ENCODE measurements at places on chromosomes 13 and 19.
A peak's percentile ranks its signal among the peaks of the same experiment; 100 is the strongest.

DNA sequence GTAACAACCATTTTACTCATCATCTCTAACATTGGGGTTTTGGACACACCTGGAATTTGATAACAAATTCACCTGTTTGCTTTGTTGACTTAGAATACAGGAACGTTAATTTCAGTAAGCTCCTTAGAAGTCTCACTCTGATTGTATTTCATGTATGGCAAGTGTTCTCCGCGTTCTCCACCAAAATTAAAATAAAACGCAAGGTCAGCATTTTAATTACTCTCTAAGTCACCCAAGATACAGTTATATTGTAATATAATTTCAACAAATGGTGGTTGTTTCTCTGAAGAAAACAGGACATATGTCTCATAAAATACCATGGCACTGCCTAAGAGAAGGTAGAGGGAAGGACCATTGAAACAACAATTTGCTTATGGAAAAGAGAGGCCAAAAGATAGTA is 742.1 kb downstream of the LIG4 start:
- no peak for DNase-seq

DNA sequence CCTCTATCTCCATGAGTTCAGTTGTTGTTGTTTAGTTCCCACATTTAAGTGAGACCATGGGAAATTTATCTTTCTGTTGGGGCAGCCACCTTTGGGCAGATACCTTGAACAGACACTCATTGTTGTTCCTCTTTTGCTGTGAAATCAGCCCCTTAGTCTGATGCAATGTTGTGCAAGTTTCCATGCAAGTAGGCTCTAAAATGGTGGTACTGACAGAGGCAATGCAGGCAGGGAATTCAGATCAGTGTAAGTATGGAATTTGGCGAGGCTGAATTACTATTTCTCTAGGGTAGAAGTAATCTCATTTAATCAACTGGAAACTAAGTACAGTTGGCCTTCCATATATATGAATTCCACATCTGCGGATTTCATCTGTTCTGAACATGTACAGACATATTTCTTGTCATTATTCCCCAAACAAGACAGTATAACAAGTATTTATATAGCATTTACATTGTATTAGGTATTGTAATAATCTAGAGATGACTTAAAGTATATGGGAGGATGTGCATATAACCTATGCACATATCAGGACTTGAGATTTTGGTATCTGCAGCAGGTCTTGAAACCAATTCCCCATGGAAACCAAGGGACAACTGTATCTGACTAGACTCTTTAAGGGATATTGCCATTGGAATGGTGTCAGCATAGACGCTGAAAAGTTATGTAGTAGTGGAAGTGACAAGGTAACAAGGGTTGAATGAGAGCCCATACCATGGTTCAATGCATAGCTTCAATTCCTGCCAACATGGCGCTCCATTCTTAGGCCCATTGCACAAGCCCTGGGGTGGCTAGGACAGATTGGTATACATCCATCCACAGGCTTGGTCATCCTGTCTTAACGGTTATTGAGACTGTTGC is 281.5 kb upstream of the HTR2A start:
- no peak for DNase-seq

GRCh38 chr19:16519230-16519687 is 23.0 kb downstream of the CHERP start:
- no peak for DNase-seq

DNA sequence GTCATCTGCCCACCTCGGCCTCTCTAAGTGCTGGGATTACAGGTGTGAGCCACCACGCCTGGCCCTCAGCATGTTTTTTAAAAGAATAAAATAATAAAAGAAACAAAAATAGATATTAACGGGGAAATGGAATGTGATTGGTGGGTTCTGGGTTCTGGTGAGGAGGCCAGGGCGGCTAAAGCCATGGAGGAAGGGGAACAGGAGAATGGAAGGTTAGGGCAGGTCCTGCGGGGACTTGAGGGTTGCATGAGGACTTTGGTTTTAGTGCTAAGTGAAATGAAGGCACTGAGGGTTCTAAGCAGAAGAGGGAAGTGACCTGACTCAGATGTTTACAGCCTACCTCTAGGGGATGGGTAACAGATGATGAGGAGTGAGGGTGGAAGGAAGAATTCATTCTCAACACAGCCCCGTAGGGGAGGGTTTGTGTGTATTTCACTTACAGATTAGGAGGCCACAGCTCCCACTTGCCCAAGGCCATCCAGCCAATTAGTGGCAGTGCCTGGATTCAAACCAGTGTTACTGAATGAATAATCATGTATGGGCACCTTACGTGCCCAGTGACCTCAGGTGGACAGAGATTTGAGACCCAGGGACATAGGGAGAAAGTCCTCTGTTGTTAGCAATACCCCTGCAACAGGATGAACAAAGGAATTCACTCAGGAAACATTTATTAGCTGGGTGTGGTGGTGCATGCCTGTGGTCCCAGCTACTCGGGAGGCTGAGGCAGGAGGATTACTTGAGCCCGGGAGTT is 6.7 kb upstream of the MRPL4 start:
- no peak for DNase-seq

GRCh38 chr13:101382086-101382485 is 34.2 kb downstream of the NALCN start:
- DNase-seq, result no peak

- DNase-seq, result no peak
Observed at GRCh38 chr13:28338006-28338574, 156.8 kb downstream of the FLT1 start.

DNA sequence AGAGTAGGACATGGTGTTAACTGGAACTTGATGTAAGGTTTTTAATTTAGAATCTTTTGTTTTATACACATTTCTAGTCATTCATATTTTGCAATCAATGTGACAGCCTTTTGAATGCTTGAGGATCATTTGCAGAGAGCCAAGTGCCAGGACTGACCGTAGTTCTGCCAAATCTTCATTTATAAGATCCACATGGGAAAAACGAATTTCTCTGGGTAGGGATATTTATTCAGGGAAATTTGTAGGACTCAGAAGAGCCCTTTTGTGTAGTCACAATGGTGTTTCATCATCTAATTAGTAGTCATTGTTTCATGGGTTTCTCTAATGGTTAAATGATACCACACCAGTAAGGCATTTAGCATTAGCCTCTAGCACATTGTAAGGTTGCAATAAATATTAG is 161.1 kb downstream of the LMO7 start:
- no peak for DNase-seq

DNA sequence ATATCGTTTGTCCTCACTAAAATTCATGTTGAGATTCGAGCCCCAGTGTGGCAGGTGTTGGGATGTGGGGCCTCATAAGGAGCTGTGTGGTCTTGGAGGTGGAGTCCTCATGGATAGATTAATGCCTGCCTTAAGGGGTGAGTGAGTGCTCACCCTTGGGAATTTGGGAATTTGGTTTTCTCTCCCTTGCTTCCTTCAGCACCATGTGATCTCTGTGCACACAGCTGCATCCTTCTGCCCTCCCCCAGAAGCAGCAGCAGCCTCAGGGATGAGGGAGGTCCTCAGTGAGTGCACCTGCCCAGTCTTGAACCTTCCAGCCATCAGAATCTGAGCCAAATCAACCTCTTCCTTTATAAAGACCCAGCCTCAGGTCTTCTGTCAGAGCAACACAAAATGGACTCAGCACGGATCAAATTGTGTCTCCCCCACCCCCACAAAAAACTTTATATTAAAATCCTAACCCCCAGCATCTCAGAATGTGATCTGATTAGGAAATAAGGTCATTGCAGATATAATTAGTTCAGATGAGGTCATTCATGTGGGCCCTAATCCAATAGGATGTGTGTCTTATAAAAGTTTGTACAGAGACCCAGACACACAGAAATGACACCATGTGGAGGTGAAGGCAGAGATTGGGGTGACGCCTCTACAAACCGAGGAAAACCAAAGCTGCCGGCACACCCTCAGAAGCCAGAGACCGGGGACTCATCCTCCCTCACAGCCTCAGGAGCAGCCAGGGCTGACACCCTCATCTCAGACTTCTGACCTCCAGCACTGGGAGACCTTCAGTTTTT is 12.9 kb downstream of the CYTH2 start:
- no peak for DNase-seq

DNA sequence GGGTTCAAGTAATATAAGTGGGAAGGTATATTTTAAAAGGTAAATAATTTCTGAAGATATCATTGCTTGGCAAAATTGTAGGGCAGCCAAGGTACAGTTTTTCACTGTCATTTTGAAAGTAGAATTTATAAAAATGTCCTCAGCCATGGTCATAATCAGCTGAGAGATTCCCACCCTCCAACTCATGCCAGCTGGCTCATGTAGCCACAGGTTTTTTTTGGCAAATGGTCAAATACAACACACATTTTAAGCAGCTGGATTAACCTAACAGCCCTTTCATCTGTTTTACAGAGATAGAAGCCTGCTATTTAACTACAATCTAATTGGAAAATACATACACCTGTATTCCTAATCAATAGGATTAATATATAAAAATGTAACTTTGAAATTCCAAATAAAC is 619.2 kb upstream of the SGCG start:
- peak; percentile 77 for DNase-seq

GRCh38 chr19:34925278-34925855 is 1.3 kb upstream of the ZNF30 start:
- no peak for DNase-seq

GRCh38 chr19:7899751-7900378 is 3.8 kb upstream of the MAP2K7 start:
- no peak for DNase-seq

GRCh38 chr13:80339912-80340650 is 845 bp downstream of the SPRY2 start:
- peak; percentile 71 for DNase-seq

GRCh38 chr13:112940236-112940635 is 28.8 kb upstream of the MCF2L start:
- peak; percentile 54 for DNase-seq

DNA sequence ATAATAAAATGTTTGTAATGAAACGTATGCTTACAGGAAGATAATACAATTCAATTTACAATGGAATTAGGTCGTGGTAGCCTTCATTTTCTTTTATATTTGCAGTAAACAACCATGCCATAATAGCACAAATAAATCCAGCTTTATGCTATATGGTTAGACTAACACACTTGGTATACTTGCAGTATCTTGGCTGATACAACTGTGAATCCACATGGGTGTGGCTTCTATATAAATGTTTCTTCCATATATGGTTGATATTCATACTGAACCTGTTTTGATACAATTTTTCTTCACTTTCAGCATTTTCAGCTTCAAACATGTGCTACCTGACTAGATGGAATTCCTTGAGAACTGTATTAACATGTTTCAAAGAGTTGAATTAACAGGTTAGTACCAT is 20.4 kb upstream of the SPRY2 start:
- DNase-seq, result no peak

- DNase-seq, result no peak
Observed at GRCh38 chr19:3963458-3964255, 7.2 kb downstream of the DAPK3 start.

DNA sequence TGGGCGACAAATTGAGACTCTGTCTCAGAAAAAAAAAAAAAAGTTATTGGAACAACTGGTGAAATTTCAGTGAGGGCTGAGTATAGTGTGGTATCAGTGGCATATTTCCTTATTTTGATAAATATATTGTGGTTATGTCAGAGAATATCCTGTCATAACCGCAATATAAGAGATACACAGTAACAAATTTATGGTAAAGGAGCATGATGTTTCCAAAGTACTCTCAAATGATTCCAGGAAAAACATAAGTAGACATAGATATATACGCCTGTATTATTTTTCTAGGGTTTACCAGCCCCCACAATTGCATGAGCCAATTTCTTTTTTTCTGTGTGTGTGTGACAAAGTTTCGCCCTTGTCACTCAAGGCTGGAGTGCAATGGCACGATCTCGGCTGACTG is 5.7 kb upstream of the C5AR1 start:
- no peak for DNase-seq

GRCh38 chr13:46170268-46170667 is 11.7 kb downstream of the LCP1 start:
- DNase-seq, result no peak

DNA sequence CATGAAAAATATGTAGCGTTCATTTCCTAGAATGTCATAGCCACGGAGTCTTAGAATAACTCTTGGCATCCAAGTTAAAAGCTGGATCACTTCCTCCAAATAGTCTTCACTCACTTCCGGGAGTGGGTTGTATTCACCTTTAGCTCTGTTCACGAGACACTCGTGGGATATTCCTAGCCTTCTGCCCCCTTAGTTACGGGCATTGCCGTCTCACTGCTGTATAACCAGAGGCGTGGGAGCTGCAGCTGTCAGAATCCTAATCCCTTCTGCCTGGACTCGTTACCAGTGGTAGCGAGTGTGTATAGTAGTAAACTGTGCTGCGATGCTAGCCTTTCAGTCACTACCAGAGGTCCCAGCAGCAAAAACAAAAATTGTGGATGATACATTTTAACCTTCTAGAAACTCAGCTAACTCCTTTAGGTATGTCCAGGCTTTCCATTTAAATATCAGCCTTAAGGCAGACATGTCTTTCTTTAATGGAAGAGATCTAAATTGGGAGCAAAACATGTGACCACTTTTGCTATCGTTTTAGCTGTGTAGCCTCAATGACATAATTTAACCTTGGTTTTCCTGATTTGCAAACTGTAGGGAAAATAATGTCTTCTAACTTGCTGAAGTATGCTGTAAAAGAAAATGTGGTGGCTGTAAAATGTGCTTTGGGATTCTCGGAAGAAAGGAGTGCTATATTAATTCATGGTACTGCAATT is 34.1 kb downstream of the ERCC5 start:
- DNase-seq, result no peak

DNA sequence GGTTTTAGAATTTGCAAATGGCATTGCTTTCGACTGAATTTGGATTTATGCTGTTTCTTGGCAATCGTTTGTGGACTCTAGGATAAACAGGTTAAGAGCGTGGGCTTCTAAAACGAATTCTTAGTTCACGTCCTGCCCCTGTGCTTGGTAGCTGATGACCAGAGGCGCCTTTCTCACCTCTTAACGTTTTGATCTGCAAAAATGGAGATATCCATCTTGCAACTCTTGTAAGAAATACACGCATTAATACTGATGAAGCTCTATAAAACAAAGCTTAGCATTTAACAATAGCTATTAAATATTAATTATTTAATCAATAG is 580 bp upstream of the KATNAL1 start:
- DNase-seq, result no peak

DNA sequence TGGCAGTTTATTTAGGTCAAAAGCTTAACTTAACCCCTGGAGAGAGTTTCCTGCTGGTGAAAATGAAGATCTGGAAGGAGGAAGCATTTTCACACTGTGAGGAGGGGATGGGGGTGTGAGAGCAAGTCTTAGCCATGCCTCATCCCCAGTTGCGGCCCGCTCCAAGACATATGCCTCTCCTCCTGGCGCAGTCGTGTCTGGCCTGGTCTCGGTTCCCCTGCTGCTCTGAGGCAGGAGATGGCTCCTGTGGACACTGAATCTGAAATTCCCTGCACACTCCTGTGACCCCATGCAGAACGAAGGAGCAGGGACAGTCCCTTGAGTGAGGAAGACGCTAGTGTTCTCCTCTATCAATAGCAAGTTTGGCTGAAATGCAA is 360 bp upstream of the ZNF69 start:
- DNase-seq, result no peak

DNA sequence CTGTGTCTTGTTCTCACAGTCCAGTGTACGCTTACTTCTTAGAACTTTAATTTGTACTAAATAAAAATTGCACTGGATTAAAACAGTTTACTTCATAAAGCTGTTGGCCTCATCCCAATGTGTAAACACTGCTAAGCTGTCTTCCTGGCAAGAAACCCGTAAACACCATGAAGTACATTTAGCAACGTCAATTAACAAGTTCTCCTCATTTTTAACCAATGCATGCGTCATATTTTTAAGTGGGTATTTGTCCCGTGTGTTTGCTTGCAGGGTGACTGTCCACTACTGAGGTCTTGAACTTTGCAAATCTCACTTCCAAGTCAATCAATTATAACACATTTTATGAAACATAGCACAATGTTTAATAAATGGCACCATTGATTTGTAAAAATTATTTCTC is 28.2 kb downstream of the LAIR2 start:
- no peak for DNase-seq

GRCh38 chr19:9727644-9728043 is 40.9 kb downstream of the ZNF846 start:
- no peak for DNase-seq
